Epithelial cell of proximal tubule (primary cell): ENCODE measurements at places on chromosomes 7 and 10.

GRCh38 chr10:124166431-124167125 lies 73.2 kb upstream of the CHST15 start:
- DNase-seq: no peak

DNA sequence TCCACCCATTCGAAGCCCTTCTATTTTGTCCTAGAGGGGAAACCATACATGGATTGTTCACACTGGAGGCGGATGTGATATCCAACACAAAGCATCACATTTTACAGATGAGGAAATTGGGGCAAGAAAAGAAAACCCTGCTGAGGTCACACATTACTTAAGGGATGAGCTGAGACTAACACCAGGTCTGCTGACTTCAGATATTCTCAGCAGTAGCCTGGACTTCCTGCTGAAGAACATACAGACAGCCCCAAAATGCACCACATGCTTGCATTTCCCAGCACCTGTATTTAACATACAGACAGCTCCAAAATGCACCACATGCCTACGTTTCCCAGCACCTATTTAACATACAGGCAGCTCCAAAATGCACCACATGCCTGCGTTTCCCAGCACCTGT lies 11.2 kb downstream of the GIMAP5 start:
- DNase-seq: no peak

- DNase-seq: no peak
Observed at GRCh38 chr10:78973901-78974616, 94.7 kb upstream of the ZMIZ1 start.

- DNase-seq: no peak
Observed at GRCh38 chr7:136956232-136956631, 87.8 kb downstream of the CHRM2 start.
